ENCODE measurements at places on chromosomes 11 and 22.

DNA sequence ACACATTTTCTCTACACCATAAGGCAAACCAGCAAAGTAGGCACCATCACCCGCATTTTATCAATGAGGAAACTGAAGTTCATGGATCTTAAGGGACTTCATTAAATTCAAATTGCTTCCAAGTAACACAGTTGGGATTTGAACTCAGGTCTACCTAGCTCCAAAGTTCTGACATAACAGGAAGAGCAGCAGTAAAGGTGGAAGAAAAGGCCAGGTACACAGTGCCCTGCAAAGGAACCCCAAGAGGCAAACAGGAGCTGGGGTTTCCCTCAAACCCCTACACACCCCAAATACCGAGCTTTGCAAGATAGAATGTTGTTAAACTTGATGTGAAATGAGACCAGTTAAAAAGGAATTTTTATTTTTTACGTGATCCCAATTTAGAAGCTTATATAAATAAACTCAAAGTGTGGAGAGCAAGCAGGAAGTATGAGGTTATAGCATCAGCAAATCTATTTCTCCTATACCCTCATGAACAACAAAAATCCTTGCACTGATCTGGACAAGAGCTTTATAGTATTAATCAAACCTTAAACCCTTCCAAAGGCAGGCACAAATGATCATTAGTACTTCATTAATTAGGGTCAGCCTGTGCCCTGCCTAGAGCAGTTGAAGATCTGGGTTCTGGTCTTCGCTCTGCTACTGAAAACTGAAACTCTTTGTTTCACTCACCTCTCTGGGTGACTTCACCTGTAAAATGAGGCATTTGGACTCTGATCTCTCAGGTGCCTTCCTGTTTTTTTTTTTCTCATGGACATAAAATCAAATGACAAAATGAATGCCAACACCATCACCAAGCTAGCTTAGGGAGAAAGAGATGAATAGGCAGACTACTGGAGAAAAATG lies 36.5 kb downstream of the SYTL2 start:
- DNase-seq = no peak
- H3K36me3 ChIP-seq = no peaks in the 10 kb centered on the region
- peaks cover 12% of the 10 kb centered on the region for H3K4me1 ChIP-seq
- H3K27ac ChIP-seq = no peak overlapping the region
- no peak overlapping the region for H3K4me3 ChIP-seq

- H3K36me3 ChIP-seq = no peaks in the 10 kb centered on the region
- no peak overlapping the region for H3K4me3 ChIP-seq
- H3K27me3 ChIP-seq = no peaks in the 10 kb centered on the region
- H3K4me1 ChIP-seq = no peaks in the 10 kb centered on the region
- H3K27ac ChIP-seq = no peak overlapping the region
Observed at GRCh38 chr11:21072558-21072957, 403.2 kb downstream of the NELL1 start.

- H3K27ac ChIP-seq = peak overlapping the region; percentile 91
- H3K27me3 ChIP-seq = no peaks in the 10 kb centered on the region
- DNase-seq = peak; percentile 86
- H3K36me3 ChIP-seq = no peaks in the 10 kb centered on the region
- H3K4me3 ChIP-seq = peak overlapping the region; percentile 80
Observed at GRCh38 chr11:47186700-47187695, 764 bp upstream of the PACSIN3 start.

- DNase-seq = no peak
- no peak overlapping the region for H3K4me3 ChIP-seq
- no peaks in the 10 kb centered on the region for H3K27me3 ChIP-seq
- no peaks in the 10 kb centered on the region for H3K4me1 ChIP-seq
- H3K27ac ChIP-seq = no peak overlapping the region
- H3K36me3 ChIP-seq = no peaks in the 10 kb centered on the region
Observed at GRCh38 chr11:13259374-13259773, 18.2 kb upstream of the BMAL1 start.

GRCh38 chr11:44789496-44789895 lies 62.7 kb downstream of the TSPAN18 start:
- no peaks in the 10 kb centered on the region for H3K36me3 ChIP-seq

DNA sequence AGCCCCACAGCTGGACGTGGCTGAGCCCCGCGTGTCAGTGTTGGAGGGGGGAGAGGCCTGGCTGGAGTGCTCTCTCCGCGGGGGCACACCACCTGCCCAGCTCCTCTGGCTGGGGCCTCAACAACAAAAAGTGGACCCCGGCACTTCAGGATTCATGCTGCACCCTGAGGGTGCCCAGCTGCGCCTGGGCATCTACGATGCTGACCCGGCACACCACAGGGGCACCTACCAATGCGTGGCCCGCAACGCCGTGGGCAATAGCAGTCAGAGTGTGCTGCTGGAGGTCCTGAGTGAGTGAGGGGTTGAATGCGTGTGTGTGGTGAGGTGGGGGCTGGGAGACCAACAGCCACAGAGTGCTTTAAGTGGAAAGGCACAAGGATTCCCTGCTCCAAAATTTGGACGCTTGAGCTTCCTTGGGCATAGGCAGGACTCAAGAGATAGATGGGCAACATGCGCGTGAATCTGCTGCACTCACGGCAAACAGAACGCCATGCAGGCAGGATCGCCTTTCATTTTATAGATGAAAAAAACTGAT lies 7.6 kb downstream of the VSIG10L2 start:
- no peaks in the 10 kb centered on the region for H3K36me3 ChIP-seq
- H3K27ac ChIP-seq = no peak overlapping the region
- DNase-seq = no peak
- peaks cover 5% of the 10 kb centered on the region for H3K4me1 ChIP-seq
- no peaks in the 10 kb centered on the region for H3K27me3 ChIP-seq

DNA sequence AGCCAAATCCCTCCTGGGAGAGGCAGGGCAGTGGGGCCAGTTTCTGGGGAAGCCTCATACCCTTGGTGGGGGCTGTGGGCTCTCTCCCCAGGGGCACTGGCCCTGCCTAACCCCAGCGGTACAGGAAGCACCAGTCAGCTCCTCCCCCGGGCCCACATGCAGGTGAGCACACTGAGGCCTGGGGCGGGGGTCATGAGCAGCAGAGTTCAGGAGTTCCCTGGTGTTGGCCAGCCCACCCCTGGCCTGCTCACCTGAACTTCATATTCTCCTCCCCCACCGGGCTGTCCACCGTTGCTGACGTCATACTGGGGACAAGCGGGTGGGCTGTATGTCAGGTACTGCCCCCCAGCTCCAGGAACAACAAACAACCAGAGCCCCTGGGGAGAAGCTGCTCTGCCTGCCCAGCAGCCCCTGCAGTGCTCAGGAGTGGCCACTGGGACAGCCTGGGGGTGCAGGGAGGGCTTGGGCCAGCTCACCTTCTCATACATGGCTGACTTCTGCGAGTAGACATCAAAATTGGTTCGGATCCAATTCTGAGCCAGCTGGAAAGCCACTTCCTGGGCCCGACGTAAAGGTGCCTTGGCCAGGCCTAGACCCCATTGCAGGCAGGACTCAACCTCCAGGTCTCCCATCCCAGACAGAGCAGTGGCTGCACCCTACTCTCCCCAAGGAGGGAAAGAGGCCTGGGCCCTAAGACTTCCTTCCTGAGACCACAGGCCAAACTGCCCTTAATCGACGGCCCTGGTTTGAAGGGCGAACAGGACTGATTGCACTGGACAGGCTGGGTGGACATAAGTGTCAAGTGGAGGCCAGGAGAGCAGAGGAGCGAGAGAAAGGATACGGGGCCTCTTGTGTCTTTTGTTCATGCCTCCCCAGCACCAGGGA lies 20.8 kb downstream of the TREH start:
- no peaks in the 10 kb centered on the region for H3K4me1 ChIP-seq
- no peak overlapping the region for H3K4me3 ChIP-seq
- peaks cover 15% of the 10 kb centered on the region for H3K36me3 ChIP-seq
- no peaks in the 10 kb centered on the region for H3K27me3 ChIP-seq
- peak; percentile 26 for DNase-seq

Data from cardiac muscle cell (in vitro differentiated cells and primary cell).